ENCODE measurements at places on chromosomes 13 and 19.

DNA sequence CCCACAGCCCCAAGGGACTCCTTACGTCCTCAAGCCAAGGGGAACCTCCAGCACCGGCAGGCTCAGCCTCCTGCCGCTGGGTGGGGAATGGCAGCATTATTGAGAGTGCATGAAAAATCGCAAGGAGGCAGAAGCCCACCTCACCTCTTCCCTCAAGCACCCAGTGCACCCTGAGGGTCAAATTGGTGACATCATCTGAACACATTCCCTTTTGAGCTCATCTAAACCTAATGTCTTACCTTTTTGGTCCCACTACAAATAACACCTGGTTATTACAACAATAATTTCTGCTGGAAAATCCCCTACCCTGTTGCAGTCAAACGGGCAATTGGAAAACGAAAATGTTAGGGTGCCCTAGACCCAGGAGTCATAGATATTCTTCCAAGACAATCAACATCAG is 12.2 kb upstream of the POP4 start:
- DNase-seq = no peak

GRCh38 chr19:42327381-42327780 is 1.9 kb downstream of the MEGF8 start:
- no peak for DNase-seq

DNA sequence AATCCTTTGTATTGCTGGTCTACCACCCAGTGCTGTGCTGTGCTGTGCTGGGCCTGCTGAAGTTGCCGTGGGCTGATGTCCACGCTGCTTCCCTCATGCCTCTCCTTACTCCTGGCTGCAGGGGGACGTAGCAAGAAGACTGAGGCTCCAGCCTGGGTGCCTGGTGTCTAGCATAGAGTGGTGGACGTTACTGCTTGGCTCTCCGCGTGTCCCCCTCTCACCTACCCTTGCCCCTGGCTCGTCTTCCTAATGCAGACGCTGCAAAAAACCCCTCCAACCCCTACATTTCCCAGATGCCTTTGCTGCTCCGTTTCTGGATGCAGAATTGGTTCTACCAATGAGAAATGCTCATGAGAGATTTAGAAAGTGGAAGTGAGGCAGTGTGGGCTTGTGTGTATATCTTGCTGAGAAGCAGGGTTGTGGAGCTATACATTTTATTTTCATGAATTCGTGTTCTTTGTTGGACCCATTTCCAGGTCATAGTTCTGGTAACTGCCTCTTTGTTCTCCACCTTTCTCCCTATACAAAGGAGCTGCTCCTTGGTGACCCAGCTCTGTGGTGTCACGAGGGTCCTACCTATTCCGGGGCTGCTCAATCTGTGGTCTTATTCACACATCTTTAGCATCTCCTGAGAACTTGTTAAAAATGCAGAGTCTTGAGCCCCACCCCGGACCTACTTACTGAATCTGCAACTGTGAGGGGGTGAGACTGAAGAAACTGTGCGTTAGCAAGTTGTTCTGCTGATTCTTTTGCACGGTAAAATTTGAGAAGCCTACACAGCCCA is 7.9 kb upstream of the DENND1C start:
- no peak for DNase-seq

DNA sequence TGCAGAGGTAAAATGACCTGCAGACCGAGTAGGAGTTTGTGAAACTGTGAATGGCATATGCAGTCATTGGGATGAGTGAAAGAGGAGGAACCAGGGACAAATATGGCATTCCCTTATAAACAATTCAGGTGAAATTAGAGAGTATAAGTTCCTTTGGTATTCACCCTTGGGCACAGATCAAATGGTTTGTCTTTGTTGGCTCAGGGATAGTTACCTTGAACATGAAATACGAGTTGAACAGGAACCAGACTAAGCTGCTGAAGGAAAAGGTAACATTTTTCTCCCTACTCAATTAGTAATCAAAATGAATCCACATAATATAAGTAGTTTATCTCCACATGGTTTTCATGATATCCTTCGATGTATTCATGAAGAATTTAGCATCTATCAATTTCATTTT is 50.5 kb downstream of the SLITRK1 start:
- DNase-seq = no peak

GRCh38 chr13:74930402-74931165 is 551.4 kb downstream of the TBC1D4 start:
- DNase-seq = peak; percentile 61

GRCh38 chr13:114311387-114311786 is 2.9 kb upstream of the CHAMP1 start:
- DNase-seq = no peak

- no peak for DNase-seq
Observed at GRCh38 chr13:100521851-100522617, 66.6 kb downstream of the GGACT start.

DNA sequence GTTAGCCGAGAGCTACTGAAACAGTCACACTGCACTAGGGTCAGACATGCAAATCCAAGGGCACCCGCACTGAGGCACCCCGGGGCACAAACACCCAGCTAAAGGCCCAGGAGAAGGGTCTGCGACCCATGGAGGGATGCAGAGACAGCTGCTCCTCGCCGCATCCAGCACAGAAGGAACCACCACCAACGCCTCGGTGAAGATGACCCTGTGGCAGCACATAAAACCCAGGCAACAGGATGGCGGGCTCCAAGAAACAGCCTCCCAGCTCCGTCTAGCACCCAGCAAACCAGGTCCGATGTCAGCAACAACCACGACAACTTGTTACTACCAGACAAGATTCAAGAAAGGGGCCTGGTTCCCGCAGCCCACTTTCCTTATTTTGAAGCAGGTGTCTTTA is 82.1 kb downstream of the STK24 start:
- DNase-seq = no peak

DNA sequence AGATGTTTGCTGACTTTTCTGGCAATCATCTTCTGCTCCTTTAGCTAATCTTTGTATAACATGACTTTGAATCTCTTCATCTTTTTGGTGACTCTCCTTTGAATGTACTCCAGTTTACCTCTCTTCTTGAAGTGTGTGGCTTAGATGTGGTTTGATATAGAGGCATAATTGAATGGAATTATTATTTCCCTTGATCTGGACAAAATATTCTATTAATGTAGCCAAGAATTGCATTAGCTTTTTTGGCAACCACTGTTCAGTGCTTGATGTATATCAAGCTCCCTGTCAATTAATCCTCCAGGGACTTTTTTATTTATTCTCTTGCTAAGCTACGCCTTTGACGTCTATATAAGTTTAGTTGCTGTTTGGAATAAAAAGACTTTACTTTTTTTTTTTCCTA is 490.8 kb downstream of the PCDH20 start:
- DNase-seq = no peak

- no peak for DNase-seq
Observed at GRCh38 chr13:111213964-111214726, 99.0 kb downstream of the ARHGEF7 start.

GRCh38 chr19:33622809-33623511 is 1.2 kb downstream of the CHST8 start:
- DNase-seq = no peak

- no peak for DNase-seq
Observed at GRCh38 chr13:83773961-83774360, 108.3 kb downstream of the SLITRK1 start.

Measured in HS-5 (cell line).